Esophagus muscularis mucosa (tissue), 4 donors: ENCODE measurements at places on chromosomes 1 and 21. TPM values are rescaled to one million over a fixed set of nuclear protein-coding genes. Genes with fewer than 3 reads are reported as not detected.

DNA sequence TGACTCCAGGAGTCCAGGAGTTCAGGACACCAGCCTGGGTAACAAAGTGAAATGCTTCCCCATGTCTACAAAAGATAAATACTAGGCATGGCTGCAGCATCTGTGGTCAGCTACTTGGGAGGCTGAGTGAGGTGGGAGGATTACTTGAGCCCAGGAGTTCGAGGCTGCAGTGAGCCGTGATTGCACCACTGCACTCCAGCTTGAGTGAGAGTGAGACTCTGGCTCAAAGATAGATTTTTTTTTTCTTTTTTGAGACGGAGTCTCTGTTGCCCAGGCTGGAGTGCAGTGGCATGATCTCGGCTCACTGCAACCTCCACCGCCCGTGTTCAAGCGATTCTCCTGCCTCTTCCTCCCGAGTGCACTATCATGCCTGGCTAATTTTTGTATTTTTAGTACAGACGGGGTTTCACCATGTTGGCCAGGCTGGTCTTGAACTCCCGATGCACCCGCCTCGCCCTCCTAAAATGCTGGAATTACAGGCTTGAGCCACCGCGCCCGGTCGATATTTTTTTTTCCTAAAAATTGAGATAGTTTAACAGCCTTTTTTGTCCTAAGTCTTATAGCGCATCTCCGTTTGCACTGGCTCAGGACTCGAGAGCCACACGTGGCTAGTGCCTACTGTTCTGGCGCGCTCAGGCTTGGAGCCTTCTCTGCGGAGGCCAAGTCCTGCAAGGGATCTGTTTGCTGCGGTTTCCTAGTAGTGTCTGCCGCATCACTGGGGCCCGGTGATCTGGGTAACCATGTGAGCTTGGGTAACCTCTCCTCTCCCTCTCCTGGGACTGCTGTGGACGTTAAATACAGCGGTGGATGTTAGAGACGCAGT is 1.0 kb upstream of the MFN2 start:
- no peak for DNase-seq

BARHL2 gene
- total RNA-seq = not detected

HYI gene
- total RNA-seq = 60.5 TPM

DMBX1 gene
- total RNA-seq = not detected

ACOT7 gene
- total RNA-seq = 15.0 TPM
